ENCODE measurements at places on chromosomes 3 and 15. TPM values are rescaled to one million over a fixed set of nuclear protein-coding genes. Genes with fewer than 3 reads are reported as not detected.

The XIRP1 gene
- total RNA-seq, result not detected

The TWF2 gene
- 76.1 TPM for total RNA-seq

The IGSF10 gene
- not detected for total RNA-seq

The CLRN1 gene
- not detected for total RNA-seq

The DRD3 gene
- 0.28 TPM for total RNA-seq

The PLSCR5 gene
- not detected for total RNA-seq

The UROC1 gene
- total RNA-seq, result not detected

The DNAH1 gene
- total RNA-seq, result 49.8 TPM

The SLC22A14 gene
- total RNA-seq, result not detected

The GRK7 gene
- 0.25 TPM for total RNA-seq

The ACP3 gene
- not detected for total RNA-seq

The SI gene
- not detected for total RNA-seq

The RNU5B-1 gene
- 24.0 TPM for total RNA-seq

The COL6A5 gene
- not detected for total RNA-seq

The SMCO1 gene
- total RNA-seq, result not detected

The REC114 gene
- not detected for total RNA-seq

The CCR1 gene
- total RNA-seq, result 2.0 TPM

The CYP1A1 gene
- total RNA-seq, result 0.11 TPM
